ENCODE measurements at places on chromosomes 7 and 10.

- DNase-seq, result no peak
These were observed 637.4 kb downstream of the GALNT17 start for GRCh38 chr7:71769326-71769725.

GRCh38 chr10:28734938-28735759 is 57.8 kb downstream of the BAMBI start:
- no peak for DNase-seq

- no peak for DNase-seq
These were observed 58.8 kb downstream of the CDK14 start for GRCh38 chr7:90654718-90655427.

DNA sequence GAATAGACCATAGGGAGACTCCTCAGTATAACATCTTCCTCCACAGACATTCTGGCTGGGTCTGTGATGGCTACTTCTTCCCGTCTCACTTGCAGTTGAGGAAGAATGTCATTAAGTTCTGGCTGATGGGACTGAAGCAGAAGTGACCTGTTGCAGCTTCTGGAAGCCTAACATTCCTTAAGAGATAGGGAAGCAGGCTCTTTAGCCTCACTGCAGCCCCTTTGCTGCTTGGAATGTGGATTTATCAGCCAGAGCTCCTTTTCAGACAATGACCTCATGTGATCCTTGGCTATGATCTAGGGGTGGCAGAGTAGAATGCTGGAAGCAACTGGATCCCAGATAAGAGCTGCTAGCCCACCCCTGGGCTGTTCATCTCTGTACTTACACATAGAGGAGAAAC is 142.5 kb downstream of the RNF216 start:
- no peak for DNase-seq

GRCh38 chr10:86446987-86447386 is 74.6 kb downstream of the WAPL start:
- DNase-seq, result no peak

DNA sequence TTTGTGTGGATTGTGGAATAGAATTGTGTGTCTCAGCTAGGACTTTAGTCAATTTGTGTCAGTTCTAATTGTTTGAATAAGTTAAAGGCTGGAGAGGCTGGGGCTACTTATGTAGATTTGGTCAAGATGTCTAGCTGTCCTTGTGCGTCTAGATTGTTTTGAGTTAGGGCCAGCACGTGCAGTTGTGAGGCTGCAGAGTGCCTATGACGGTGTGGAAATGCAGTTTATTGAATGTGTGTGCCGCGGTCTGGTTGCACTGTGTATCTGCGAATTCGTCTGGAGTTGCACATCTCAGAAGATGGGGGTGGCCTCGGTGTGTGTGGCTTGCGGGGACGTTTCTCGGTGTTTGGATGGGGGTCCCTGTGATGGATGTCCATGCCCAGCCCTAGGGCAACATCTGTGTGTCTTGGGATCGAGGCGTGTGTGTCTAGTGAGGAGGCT is 10.2 kb downstream of the EMX2 start:
- no peak for DNase-seq

DNA sequence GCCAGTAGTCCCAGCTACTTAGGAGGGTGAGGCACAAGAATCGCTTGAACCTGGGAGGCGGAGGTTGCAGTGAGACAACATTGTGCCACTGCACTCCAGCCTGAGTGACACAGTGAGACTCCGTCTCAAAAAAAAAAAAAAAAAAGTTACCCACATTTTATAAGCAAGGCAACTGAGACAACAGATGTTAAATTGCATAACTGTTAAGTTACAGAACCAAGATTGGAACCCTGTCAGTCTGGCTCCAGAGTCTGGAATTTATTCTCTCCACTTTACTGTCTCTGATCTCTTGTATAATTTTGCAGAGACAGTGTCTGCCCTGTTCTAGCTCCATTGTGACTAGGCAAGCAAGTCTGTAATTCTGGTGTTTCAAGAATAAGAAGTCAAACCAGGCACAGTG is 6.2 kb upstream of the ITGB1 start:
- DNase-seq, result no peak

DNA sequence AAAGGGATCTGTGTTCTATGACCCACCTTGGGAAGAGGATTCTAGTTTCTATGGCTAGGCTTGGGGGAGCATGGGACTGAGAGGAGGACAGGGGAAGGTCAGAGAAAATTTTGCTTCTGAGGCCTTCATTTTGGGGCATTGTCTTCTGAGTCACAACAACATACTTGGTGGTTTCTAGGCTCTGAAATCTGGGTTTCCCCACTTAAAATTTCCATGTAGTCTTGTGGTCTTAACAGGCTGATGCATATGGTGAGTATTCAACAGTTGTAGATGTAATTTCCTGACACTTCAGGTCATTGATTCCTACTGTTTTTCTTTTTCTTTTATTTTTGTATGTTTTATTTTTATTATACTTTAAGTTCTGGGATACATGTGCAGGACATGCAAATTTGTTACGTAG is 88.5 kb downstream of the ANKRD7 start:
- DNase-seq, result no peak

GRCh38 chr10:24872790-24873182 is 79.6 kb downstream of the PRTFDC1 start:
- no peak for DNase-seq

DNA sequence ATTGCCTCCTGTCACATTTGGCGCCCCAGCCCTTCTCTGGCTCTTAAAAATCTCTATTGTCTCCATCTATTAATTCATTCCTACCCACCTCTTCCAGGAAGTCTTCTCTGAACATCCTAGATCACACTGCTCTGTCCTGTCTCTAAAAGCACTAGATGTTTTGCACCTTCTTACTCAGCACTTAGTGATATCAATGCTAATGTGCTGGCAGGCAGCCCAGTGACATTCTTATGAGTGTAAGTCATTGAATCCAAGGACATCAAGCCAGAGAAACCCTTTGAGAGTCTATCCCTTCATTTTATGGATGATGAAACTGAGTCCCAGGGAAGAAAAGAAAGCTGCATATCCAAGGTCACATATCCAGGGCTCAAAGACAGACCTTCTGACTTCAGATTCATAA is 48.3 kb upstream of the PAX2 start:
- DNase-seq, result no peak

- no peak for DNase-seq
These were observed 191.4 kb upstream of the STK17A start for GRCh38 chr7:43391518-43391917.

DNA sequence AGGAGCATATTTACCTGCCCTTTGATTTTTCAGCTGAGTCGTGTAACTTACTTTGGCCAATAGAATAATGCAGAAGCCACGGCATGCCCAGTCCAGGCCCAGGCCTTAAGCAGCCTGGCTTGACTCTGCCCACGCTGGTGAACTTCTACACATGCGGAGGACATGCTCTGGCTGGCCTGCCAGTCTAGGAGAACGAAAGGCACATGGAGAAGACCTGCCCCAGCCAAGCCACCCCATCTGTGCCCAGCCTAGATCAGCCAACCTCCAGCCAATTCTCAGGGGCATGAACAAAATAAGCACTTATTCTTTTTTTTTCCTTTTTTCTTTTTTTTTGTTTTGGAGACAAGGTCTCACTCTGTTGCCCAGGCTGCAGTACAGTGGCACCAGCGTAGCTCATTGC is 112.7 kb upstream of the NANOS1 start:
- DNase-seq, result no peak

Measured in CD4-positive, alpha-beta T cell treated with Interleukin-4 for 4 hours (primary cell).